ENCODE measurements at places on chromosomes 5 and 9.

DNA sequence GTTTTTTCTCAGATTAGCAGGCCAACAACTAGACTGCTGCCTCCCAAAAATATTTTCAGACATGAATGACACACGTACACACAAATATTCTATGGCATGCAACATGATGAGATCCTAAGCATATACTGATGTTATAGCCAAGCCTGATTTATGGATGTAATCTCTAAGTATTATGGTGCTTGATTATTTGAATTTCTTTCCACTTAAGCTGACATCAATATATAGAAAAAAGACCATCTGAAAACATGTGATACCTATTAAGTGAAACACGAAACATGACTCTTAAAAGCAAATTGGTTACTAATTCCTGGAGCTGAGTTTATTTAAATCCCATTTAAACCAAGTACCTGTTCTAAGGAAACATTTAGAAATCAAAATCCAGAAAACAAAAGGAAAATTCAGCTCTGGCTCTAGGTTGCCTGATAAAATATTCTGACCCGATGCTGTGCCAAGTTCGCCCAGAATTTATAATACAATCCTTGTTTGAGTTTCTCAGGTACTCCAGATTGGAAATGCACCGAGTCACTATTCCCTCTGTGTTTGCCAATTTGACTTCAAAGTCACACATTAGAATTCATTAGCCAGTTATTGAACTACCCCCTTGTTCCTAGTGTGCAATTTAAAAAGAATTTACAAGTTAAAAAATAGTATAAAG, 548.6 kb downstream of the CSNK1G3 start:
- no peak for DNase-seq

GRCh38 chr9:133987946-133988665, 4.0 kb downstream of the VAV2 start:
- no peak for DNase-seq

DNA sequence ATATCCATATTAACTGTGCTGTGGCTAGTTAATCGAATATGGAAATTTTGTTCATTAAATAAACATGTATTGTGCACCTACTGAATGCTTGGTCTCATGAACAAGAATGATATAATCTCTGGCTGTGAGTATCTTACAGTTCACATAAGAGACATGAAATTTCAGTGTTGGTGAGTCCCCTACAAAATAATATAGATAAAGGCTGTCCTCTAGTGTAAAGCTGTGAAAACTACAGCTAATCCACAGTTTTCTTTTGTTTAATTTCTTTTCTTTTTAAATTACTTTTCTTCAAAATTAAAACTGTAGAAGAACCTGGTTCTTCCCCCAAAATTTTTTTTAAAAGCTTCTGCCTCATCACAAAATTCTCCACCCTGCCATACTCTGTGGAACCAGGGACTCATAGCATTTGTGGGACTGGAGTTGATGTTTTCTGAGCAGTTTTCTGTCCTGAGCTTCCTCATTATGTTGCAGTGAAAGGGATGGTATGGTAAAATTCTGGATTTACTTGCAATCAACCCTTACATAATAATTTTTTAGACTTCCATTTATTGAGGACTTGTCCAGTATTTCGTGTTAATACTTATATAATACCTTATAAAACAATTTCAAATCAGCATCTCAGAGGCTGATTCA, 135.0 kb downstream of the STK32A start:
- no peak for DNase-seq

DNA sequence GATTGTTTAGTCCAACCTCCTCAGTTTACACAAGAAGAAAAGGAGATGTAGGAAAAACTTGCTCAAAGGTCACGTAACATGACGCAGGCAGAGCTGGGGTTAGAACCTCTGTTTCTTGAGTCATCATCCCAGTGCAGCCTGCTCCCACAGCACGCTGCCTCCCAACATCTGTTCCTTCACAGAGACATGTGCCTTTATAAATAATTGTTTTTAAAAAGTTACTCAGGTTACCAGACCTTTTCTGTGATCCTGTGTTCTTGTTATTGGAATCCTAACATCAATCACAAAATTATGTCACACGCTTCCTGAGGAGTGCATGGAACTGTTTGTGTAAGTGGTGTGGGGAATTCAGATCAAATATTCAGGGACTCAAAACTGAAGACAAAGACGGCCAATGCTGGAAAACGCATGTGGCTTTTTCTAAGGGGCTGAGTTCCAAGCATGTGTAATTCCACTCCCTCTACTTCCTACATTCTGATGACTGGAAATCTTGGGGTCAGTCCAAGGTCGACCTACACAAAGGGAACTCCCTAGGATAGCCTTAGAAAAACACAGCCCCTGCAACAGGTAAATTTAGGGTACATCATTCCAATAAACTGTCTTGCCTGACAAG, 184.3 kb downstream of the TSSK1B start:
- peak; percentile 81 for DNase-seq

DNA sequence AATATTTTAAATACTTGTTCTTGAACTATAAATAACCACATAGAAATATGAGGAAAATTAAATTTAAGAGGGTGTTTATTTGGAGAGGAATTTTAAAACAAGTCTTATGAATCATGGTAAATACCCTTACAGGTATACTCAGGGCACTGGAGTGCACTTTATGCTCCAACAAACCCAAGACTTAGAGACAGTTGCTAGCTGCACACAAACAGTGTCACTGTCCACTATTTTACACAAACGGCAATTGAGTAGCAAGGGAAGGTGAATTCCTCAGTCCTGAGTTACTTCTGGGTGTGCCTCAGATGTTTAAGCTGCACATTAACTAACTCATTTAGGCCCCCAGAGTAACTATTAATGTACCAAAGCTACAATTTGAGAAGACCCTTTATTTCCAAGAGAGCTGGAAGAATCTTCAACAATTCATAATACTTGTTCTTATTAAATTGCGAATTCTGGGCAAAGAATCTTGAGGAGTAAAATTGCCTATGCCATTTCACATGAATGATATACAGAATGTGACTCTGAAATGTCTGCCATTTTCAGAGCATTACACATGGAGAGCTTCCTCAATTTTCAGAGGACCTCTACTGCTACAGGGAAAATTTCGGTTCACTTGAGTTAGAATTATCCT, 371.2 kb downstream of the PDE4D start:
- no peak for DNase-seq

- DNase-seq: no peak
These were observed 162.7 kb upstream of the MRPS30 start for GRCh38 chr5:44646016-44646415.

DNA sequence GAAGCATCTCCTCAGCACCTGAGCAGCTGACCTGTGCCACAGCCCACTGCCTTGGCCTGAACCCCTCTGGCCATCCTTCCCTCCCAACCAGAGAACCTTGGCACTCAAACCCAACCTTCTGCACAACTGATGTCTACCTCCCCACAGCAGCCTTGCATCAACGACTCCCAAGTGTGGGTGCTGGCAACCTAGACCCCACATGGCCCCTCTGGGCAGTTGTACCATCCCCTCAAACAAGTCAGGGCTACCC, 10.3 kb downstream of the SEPTIN8 start:
- DNase-seq: no peak

GRCh38 chr5:133727636-133728035, 115.3 kb upstream of the FSTL4 start:
- no peak for DNase-seq

- peak; percentile 46 for DNase-seq
These were observed 197.6 kb downstream of the DRD1 start for GRCh38 chr5:175246242-175246888.

DNA sequence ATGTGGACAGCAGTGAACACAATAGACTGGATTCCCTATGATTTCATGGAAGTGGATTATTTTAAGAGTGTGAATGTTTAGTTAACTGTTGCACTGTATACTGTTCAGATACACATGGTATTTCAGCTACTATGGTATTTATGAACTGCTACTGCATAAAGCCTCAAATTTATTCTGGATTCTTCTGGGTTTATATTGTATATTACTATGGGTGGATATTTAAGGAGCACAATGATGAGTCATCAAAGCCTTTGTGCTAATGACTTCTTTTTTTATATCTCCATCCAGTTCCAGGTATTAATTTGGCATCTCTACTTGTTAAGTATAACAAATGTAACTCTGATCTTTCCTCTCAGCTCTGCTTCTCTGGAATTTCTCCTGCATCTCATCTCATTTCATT, 6.8 kb downstream of the KDM4C start:
- no peak for DNase-seq
